ENCODE measurements at places on chromosomes 3 and 15. TPM values are rescaled to one million over a fixed set of nuclear protein-coding genes. Genes with fewer than 3 reads are reported as not detected.

GRCh38 chr3:196969134-196969659 lies 564 bp upstream of the PIGZ start:
- DNase-seq, result no peak

RPS17 gene
- 4,789 TPM for total RNA-seq

- DNase-seq, result no peak
These were observed 35.5 kb upstream of the TIMP4 start for GRCh38 chr3:12194209-12194608.

SLCO2A1 gene
- 16.7 TPM for total RNA-seq

DNA sequence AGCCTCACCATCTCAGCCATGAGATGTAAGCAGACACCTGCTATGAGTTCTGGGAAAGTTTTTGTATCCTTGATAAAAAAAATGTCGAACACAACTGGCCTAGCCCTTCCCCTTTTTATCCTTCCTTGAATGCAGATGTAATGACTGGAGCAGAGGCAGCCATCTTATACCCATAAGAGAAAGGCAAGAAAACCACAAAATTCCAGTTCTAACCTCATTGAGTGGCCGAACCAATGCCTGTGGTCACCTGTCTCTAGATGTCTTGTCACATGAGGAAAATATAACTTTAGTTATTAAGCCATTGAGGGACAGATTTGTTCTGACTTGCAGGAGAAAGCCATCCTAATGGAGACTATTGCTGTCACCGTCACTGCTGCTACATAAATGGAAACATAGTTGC lies 80.4 kb upstream of the SLC6A6 start:
- no peak for DNase-seq

SLC15A2 gene
- total RNA-seq, result 2.0 TPM

DNA sequence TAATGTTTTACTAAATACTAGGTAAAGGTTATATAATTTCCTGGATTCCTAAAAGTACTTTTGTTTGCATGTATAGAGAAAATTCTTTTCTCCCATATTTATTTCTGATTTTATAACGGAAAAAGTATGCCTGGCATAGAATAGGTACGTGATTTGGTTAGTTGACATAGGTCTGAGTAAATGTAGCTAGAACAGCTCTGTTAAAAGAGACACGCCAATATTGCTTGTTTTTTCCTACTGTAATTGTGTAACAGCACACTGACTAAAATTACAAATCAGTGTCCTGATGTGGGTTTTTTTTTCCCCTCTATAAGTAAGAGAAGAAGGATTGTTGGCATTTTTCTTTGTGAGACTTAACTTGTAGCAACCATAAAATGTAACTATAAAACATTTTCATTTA lies 26.7 kb downstream of the KLHL24 start:
- DNase-seq, result no peak

- DNase-seq, result no peak
These were observed 58.8 kb downstream of the BCHE start for GRCh38 chr3:165778456-165778855.

USP13 gene
- total RNA-seq, result 21.5 TPM

GRCh38 chr3:98657457-98657856 lies 64.0 kb upstream of the CPOX start:
- no peak for DNase-seq

GRCh38 chr15:32096916-32097617 lies 66.8 kb downstream of the CHRNA7 start:
- no peak for DNase-seq

DNA sequence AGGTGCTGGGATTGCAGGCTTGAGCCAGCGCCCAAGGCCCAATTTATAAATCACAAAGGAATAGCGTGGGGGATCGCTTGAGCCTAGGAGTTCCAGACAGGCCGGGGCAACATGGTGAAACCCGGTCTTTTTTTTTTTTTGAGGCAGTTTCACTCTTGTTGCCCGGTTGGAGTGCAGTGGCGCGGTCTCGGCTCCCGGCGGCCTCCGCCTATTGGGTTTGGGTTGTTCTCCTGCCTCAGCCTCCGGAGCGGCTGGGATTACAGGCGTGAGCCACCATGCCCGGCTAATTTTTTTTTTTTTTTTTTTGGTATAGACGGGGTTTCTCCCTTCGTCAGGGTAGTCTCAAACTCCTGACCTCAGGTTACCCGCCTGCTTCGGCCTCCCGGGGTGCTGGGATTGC lies 65.0 kb downstream of the GOLGA6L7 start:
- no peak for DNase-seq

IQCF6 gene
- total RNA-seq, result not detected

ALDH1A2 gene
- 10.3 TPM for total RNA-seq

CELSR3 gene
- total RNA-seq, result 0.92 TPM

DNA sequence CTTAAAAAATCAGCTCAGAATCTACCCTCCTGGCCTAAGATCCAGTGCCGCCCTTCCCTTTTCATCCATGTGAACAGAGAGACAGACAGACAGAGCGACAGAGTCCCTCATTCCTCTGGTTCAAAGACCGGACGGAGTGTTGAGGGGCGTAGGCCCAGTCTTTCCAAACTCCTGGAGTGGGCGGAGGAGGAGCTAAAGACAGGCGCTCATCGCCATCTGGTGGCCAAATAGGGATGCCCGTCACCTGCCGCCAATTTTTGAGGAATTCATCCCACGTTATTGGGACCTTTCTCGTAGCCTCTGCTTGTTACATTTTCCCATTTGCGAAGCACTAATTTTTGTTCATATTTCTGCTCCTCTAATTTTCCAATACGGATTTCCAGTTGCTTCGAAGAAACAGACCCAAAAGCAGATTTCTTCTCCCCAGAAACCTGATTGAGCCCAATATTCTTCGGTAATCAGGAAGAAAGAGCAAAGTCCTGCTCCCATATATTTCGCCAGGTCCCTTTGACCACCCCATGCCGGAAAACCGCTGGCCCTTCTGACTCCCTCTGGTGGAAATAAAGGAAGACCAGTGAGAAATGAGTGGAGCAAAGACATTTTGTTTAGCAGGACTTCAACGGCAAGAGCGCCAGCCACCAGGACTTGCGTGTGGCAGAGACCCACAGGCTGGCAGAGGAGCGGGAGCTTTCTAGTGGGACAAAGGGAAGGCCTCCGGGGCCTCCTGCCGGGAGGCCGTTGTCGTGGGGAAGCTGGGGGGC lies 88.0 kb downstream of the LRRK1 start:
- DNase-seq, result peak; percentile 84

BOC gene
- 86.6 TPM for total RNA-seq

DNA sequence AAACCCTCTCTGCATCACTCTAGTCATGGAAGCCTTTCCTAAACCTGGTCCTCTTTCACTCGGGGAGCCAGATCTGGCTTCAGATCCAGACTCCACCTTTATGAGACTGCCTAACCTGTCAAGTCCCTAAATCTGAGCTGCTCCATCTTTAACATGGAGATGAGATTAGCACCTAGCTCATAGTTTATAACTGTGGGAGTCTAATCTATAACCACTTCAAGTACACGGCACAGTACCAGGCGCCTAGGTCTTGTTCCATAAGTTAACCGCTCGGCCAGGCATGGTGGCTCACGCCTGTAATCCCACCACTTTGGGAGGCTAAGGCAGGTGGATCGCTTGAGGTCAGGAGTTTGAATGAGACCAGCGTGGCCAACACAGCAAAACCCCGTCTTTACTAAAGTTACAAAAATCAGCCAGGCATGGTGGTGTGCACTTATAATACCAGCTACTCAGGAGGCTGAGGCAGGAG lies 30.3 kb downstream of the TPM1 start:
- no peak for DNase-seq

GRK7 gene
- 0.08 TPM for total RNA-seq

GRCh38 chr3:133123636-133124035 lies 85.4 kb downstream of the TMEM108 start:
- no peak for DNase-seq

CCR3 gene
- total RNA-seq, result not detected

DNA sequence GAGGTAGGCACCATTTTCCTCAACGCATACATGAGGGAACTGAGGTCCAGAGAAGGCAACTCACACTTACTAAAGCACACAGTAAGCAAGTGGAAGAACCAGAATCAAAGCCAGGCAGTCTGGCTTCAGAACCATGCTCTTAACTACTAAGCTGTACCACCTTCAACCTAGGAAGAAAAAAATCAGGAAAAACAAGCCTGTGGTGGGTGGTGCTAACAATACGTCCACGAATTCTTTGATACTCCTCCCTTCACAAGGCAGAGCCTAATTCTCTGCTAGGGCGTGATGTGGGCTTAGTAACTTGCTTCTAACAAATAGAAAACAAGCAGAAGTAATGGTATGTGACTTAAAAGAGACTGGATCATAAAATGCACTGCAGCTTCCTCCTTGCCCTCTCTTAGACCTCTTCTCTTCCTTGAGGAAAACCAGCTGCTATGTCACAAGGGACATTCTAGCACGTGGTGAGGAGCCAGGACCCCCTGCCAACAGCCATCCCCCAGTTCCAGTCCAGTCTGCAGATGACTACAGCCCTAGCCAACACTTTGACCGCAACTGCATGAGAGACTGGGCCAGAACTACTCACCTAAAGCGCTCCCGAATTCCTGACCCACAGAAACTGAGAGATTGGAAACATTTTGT lies 36.9 kb downstream of the HACD2 start:
- DNase-seq, result peak; percentile 45

DNA sequence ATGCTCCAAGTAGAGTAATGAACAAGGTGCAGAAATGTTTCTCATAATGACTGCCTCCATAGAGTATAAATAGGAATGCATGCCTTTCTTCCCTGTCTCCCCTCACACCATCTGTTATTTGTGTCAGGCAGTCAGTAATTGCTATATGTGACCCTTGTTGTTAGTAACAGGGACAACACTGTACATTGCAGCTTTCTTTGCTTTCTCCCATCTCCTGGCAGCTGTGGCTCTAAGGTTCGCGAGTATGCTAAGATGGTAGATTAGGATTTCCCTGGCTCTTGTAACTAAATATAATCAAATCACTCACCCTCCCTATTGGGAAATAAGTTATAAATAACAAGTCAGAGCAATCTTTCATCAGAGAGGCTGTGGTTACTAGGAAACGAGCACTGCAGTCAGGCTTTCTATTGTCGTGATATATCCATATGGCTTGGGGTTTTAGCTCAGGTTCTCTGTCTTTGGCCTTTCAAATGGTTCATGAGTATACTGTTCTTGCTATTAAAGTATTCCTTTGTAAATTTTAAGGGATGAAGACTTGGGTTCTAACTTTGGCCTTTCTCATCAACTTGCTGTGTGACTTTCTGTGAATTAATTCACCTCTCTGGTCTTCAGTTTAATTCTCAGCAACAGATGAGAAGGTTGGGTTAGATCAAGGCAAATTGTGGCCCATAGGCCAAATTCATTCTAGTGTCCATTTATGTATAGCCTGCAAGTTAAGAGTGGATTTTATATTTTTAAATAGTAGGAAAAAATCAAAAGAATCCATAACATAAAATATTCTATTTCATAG lies 8.1 kb upstream of the MINDY4B start:
- DNase-seq, result no peak

DNA sequence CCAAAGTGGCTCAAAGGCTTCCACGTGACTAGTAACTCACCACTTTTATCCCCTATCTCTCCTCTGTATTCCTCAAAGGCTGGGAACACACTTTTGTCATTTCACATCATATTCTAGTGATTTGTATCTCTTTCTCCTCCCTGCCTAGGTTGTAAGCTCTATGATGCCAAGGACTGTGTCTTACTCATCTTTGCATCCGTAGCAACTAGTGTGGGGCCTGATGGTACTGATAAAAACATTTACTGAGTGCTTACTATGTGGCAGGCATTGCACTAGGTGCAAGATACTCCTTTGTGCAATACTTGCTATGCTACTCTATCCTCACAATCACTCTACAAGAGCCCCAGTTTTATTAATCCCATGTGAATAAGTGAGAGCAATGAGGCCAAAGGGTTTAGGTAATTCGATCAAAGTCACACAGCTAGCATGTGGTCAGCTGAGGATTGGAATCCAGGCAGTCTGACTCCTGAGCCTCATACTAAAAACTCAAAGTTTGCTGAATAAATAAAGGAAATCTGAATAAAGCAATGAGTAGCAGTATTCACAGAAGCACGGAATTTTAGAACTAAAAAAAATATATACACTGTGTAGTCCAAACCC lies 342.6 kb upstream of the ICE2 start:
- no peak for DNase-seq

DNA sequence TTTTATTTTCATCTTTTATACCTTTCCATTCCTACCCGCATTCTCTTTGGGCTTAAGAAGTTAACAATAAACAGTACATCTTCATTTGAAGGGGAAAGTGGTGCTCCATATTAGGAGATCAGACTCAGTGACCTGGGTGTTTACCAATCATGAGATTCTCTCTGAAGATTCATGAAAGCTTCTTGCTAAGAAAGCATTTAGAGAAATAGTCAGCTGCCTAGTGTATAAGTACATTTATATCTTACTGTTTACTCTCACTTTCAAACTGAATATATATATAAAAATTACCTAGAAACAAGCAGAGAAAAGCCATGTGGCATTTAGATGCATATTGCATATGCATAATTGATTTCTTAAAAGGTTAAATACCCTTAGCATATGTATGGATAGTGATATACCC lies 100.5 kb downstream of the KCNH8 start:
- DNase-seq, result no peak

- DNase-seq, result no peak
These were observed 9.7 kb upstream of the TRANK1 start for GRCh38 chr3:36954452-36955134.

- DNase-seq, result no peak
These were observed 144.7 kb upstream of the TTC14 start for GRCh38 chr3:180457225-180457624.

TOP2B gene
- 97.9 TPM for total RNA-seq

EPB42 gene
- not detected for total RNA-seq

DNA sequence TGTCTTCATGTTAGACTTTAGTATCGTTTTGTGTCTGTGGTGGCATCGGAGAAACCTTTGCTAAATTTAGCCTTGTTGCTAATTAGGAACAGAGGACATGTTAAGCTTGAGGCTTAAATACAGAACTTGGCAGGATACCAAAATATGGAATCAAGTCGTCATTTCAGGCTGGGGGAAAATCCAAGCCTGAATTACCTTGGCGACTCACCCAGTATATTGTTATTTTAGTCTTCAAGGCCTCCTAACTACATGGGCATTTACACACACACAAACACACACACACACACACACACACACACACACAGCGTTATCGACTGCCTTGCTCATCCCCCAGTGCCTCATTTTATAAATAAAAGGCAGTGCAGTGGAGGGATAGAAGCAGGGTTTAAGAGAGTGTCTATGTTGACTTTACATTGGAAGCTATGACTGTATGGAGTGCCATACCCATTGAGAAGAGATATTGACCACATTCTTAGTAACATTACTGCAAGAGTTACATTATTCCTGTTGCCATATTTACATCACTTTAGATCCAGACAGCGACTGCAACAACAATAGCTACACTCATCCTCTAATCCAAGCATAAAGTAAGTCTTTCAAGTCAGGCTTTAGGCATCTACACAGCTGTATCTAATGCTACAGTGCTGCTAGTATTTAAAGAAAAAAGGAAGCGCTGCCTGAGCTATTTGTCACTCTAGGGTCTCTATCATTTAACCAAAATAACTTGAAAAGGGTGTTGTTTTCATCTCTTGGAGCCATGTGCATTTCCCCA lies 210.8 kb upstream of the SEMA6D start:
- peak; percentile 43 for DNase-seq

- no peak for DNase-seq
These were observed 15.4 kb downstream of the RTP1 start for GRCh38 chr3:187212705-187213104.

GRCh38 chr3:98612996-98613517 lies 19.6 kb upstream of the CPOX start:
- no peak for DNase-seq

Measured in ovary (tissue), 10 donors.